ENCODE measurements at places on chromosomes 3 and 15.

DNA sequence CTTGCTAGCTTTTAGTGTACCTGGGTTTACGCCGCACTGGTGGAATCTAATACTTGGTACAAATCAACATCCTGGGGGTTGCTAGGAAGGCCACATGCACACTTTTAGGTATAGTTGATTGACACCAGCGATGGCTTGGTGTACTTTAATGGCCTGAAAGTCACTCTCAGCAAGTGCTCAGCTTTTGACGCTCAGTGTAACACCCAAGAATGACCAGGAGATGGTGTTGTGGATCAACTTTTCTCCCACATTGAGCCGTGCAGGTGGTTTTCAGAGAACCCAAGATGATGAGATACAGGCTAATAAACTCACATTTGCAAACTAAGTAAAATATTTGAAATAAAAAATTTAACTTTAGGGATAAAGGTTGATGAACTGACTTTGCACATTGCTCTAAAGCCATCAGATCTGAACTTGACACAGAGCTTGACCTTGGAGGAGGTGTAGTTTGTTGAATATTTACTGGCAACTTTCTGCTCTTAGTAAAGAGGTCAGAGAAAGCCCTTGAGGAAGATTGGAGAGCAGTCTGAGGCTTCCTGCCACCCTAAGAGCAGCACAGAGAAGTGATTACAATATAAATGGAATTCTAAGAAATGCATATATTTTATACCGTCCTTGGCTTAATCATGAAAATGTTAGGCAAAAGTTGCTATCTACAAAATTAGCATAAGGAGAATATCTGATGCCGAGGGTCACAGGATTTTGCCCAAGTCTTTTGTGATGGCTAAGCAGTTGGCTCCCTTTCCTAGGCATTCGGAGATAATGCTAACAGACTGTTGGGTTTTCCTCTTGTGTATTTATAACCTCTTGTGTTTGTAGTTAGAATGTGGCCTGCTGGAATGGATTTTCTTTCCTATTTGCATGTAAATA, 143.4 kb upstream of the RASGRP1 start:
- DNase-seq = no peak

GRCh38 chr15:82231842-82232241, 30.7 kb downstream of the EFL1 start:
- no peak for DNase-seq

DNA sequence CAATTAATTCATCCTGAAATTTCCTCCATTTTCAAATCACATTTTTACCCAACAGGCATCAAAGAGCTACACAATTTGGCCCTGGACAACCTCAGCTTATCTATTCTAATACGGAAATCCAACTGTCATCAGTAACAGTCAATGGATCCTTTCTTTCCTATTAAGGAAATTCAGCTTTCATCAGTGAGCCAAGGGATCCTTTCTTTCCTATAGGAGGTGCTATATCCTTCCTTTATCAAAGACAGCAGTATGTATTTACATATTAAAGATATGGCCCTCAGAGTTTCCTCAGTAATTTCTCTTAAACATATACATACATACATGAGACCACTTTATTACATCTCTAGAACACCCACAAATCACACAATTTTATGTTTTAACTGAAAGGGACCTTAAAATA, 10.1 kb downstream of the DHX36 start:
- no peak for DNase-seq

GRCh38 chr3:100245927-100246326, 14.9 kb upstream of the TBC1D23 start:
- DNase-seq = no peak

DNA sequence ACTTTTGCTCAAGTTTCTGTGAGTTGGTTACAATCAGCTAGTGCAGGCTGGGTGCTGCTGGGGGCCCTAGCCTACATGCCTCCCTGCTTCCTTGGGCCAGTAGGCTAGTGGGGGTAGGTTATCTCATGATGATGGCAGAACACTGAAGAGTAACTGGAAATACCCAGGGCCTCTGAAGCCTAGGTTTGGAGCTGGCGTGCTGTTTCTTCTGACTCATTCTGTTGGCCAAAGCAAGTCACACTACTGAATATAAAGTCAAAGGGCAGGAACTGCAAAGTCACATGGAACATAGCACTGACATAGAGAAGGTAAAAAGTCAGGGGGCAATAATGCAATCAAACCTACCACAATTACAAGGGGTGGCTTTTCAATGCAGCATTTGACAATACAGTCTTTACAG, 34.5 kb downstream of the RASGRP1 start:
- no peak for DNase-seq

- no peak for DNase-seq
Measured at GRCh38 chr15:62052713-62053112, 7.5 kb downstream of the VPS13C start.

DNA sequence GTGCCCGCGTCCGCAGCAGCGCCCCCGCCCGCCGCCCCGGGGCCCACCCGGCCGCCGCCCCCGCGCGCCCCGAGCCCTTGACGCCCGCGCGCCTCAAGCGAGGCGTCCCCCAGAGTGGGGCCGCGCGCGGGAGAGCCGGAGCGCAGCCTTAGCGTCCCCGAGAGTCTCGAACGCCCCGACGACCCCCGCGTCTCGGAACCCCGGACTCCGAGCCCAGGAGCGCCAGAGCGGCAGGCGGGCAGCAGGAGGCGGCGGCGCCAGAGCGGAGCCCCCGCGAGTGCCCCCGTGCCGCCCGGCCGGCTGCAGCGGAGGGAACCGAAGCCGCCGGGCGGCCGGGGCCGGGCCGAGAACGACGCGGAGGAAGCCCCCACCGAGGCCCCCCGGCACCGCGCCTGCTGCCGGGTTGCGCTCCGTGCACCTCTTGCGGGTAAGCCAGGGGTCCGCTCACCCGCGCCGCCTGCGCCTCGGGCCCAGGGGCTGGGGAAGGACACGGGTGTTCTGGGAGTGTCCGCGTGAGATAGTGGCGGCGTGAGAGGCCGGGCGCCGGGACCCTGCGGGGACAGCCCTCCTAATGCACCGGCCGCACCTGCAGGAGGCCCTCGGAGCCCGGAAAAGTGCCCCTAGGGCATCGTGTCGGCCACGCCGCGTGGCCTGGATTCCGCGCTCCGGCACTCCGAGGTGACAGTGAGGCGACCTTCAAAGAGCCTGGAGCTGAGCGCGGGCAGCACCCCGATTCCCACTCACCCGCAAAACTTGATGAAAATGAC, 52.0 kb upstream of the ULK4 start:
- DNase-seq = no peak

DNA sequence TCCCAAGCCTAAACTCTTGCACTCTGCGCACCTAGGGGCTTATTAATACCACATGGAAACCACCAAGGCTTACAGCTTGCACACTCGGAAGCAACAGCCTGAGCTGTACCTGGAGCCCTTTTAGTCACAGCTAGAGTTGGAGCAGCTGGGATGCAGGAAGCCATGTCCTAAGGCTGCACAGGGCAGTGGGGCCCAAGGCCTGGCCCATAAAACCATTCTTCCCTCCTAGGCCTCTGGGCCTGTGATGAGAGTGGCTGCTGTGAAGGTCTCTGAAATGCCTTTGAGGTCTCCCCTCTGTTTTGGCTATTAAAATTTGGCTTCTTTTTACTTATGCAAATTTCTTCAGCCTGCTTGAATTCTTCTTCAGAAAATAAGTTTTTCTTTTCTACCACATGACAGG, 383.9 kb upstream of the UBE2E2 start:
- no peak for DNase-seq

GRCh38 chr3:52428151-52429005, 16.5 kb downstream of the SEMA3G start:
- peak; percentile 82 for DNase-seq

- no peak for DNase-seq
Measured at GRCh38 chr3:111541391-111541790, 606 bp upstream of the CD96 start.

DNA sequence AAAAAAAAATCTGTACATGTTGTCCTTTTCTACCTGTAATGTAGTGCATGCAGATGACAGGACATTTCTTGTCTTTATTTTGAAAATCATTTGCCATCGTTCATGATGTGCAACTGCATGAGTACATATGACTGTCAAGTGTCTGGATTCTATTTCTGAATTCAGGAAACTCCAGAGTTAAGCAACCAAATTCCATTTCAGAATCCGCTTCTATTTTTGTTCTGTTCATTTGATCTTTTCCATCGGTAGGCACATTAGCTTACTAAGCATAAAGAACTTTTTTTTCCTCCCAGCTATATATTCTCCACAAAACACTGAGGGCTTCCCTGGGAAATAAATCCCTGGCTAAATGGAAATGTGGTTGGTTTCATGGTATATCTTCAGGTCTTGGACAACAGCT, 365.6 kb downstream of the PTPRG start:
- DNase-seq = no peak

DNA sequence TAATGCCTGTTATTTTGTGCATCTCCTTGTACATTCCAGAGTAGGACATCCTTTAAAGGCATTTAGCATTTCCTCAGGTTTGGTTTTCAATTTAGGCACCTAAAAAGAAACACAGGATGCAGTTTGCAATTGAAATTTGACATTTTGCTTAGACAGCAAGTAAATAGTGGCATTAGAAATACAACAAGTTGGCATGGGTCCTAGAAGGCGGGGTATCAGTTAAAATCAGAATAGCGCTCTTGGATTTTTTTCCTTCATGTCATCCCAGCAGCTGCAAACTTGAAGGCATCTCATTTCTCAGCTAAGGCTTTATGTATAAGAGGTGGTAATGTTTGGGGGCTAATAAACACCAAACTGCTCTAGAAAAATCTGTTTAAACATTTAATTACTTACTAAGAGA, 47.5 kb upstream of the SKOR1 start:
- DNase-seq = no peak

DNA sequence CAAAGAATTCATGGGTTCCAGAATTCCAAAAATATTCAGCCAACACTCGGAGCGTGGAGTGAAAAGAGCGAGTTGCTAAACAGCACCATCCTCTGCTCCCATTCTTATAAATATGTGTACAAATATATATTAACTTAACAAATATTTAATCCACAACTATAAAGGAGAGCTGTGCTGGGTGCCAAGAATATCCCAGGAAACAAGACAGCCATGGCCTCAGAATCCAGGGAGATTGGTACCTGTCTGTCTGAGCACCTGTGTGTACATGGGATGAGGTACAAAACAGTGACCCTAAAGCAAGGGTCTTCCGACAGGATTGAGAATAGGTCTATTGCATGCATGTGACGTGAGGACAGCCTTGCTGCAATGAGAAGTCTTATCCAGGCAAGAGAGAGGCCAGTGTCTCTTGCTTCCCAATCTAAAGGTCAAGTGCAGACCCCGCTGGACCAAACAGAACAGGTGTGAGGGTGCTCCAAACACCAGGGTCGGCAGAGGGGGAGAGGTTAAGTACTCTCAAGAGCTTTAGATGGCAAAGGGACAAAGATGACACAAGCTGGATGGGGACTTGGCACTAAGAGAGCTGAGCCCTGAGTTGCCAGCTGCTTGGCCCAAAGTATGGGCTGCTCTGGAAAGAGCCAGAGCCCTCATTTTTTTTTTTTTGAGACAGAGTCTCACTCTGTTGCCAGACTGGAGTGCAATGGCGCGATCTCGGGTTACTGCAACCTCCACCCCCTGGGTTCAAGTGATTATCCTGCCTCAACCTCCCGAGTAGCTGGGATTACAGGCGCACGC, 36.2 kb downstream of the HOMER2 start:
- no peak for DNase-seq

DNA sequence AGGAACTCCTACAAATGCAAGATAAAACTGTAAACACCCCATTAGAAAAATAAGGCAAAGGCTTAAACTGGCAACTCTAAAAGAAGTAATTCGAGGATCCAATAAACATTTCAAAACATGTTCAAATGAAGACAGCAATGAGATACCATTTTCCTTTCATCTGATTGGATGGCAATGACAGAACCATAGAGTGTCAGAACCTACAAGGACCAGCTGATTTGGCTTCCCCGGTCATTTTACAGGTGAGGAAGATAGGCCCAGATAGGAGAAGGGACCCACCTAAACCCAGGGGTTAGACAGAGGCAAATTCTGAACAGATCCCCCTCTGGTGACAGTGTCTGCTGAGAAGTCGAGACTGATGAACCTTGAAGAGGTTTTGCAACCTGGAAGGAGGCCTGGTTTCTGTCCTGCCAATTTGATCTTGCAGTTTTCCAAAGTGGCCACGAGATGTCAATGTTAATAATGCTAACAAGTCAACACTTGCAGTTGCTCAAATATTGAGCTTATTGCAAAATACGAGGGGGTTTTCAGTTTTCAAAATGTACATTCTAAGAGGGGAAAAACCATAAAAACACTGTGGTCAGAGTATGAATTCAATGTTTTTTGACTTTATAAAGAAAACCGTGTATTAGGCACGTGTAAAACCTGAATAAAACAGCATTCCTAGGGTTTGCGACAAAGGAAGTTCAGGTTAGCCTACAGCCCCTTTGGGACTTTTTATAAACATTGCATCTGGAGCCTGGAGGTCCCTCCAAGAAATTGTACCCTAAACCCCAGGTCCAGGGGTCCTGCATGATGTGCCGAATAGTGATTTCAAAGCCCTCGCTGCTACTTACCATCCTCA, 21.5 kb downstream of the CFAP161 start:
- DNase-seq = peak; percentile 29

DNA sequence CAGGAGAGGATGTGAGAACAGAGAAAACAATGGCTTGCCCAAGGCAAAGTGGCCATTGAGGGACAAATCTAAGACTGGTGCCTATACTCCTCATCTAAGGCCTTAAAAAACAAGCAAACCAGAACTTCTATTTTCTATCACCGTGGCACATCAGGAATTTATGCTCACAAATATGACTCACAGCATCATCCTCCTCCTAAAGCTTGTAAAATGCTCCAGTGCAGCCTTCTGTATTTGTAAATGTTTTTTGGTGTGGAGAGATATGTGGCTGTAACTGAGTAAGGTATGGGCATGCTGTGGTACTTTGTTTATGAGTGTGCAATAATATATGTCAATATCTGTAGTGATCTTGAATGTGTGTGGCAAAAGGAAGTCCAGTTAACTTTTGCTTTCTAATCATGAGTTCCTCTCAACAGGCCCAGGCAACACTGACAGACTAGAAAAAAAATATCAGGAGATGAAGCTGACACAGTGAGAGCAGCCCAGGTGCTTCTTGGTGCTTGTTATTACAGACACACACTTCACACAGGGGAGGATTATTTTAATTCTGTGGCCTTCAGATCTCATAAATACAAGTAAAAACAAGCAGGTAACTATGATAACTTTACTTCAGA, 60.3 kb downstream of the CTNNB1 start:
- DNase-seq = no peak

GRCh38 chr15:62066663-62067447, at the start of gene C2CD4A:
C2CD4A (plus strand) TSS chr15:62066977; CDS start chr15:62067614, 637 bp downstream.
- peak; percentile 37 for DNase-seq

GRCh38 chr3:58323529-58324390, 8.9 kb upstream of the PXK start:
- no peak for DNase-seq

GRCh38 chr3:182259579-182259978, 533.7 kb upstream of the ATP11B start:
- peak; percentile 37 for DNase-seq

DNA sequence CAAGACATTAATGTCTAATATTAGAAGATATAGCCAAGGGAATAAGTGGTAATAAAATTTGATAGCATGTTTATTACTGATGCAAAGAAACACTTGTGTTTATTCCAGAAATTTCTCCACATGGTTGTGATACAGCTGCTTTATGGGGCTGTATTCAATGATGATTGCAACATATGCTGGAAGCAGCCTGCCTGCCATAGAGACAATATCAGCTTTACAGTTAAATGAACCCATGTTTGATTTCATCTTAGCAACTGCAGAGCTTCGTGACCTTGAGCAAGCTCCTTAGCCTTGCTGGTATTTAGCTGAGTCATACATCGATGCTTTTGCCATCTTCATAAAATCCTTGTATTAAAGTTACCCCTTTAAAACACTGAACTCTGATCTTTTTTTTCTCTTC, 168.1 kb upstream of the STAC start:
- DNase-seq = no peak
